ENCODE measurements at places on chromosomes 1 and 21.

GRCh38 chr21:25490742-25491141, 116.5 kb downstream of the MRPL39 start:
- DNase-seq: no peak

DNA sequence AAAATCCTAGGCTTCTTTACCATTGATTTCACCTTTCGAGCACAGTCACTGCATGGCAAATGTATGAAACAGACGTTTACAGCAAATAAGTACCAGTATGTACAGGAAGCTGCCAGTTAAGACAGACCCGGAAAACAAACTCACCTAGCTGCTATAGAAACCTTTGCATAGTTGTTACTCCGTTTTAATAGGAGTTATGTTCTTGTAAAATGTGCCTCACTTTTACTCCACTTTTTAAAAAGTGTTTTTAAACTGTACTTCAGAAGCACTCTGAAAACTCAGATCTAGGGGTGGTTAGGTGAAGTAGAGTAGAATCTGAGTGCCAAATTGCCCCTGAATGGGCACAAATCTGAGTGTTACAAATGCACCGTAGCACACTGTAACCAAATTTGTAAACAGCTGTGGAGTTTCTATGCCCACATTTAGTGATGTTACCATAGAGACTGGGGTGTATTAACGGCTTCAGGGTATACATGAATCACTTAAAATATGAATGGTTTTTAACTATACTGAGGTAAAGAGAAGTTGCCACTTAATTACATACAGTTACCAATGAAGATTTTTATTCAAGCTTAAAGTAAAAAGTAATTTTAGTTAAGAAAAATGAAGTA, 30.7 kb downstream of the CNIH4 start:
- no peak for DNase-seq

GRCh38 chr1:212915245-212916091, 34.9 kb upstream of the VASH2 start:
- peak; percentile 67 for DNase-seq

DNA sequence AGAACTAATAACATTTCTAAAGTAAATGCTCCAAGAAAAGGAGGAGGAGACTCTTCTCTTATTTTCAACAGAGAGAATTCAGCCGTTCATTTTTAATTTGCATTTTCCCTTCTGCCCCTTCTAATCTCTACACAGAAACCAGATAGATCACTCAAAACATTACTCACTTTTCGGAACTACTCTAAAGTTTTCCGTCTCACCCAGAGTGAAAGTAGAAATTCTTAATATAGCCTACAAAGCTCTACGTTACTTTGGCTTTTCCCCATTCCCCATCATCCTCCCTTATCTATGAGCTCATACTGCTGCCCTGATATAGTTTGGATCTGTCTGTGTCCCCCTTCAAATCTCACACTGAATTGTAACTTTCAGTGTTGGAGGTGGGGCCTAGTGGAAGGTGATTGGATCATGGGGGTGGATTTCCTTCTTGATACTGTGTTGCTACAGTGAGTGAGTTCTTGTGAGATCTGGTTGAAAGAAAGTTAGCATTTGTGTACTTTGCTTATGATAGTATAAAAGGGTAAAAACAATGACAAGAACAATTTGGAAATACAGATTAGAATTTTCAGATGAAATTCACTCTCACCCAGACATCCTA, 188.2 kb downstream of the AMY1C start:
- DNase-seq: no peak

- DNase-seq: no peak
These were observed 13.7 kb downstream of the LGR6 start for GRCh38 chr1:202207292-202207691.

DNA sequence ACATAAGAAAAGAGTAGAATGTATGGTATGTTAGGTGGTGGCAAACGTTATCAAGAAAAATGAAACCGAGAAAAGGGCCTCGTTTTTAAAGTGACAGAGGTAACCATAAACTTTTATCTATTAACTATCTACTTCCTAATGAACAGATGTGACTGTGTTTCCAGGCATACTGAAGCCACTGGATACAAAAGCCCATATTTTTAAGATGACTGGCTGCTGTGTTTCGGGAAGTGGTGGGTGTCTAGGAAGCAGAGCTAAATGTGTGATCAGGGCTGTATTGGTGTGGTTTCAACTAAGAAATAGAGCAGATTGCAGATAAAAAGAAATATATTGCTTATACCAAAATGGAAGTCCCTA, 71.8 kb downstream of the CHRM3 start:
- DNase-seq: no peak

DNA sequence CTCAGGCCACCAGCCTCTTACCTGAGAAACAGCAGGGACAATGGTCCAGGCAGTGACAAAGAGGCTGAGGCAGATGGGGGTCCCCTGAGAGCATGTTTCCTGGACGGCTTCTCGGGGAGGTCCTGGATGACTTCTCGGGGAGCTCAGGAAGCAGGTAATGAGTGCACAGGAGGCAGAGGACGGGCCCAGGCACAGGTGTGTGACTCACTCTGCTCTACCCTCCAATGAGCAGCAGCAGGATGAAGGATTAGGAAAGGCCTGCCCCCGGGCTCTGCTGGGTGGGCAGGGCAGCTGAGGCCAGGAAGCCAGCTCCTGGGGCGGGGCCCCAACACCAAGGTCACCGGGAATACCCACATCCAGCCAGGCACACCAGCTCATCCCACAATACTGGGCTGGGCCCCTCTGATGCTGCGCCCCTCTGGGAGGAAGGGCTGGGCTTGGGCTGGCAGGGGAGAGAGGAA, 17.2 kb upstream of the PTAFR start:
- DNase-seq: no peak

All from NT2/D1 (cell line).